ENCODE measurements at places on chromosomes 16 and 17.

DNA sequence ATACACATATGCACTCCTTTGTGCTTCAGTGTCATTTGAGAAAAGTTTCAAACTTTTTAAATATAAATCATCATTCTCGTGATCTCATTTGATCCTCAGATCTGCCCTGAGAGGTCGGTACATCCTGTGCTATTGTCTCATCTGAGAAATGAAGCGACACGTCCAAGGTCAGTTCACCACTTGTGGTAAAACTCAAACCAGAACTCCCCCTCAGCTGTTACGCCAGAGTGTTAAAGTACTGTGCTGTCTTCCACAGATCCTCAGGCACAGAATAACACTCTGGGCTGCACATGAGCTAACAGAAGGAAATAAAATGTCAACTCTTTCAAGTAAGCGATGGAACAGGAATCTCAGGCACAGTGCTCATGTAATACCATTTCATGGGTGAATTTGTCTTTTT, 31.4 kb downstream of the ANKFN1 start:
- DNase-seq: no peak

- DNase-seq: no peak
Observed at GRCh38 chr16:13992322-13992721, 72.4 kb downstream of the ERCC4 start.

DNA sequence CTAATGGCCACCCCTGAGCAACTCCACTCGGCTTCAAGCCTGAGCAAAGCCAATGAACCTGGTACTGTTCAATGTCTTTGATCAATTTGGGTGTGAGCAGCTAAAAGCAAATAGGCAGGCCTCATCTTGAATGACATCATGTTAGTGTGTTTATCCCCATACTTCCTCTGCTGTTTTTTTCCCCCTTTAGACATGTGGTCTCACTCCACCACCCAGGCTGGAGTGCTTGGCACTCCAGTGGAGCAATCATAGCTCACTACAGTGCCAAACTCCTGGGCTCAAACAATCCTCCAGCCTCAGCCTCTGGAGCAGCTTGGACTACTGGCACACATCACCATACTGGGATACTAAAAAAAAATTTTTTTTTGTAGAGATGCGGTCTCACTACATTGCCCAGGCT, 75.4 kb downstream of the ARHGAP17 start:
- DNase-seq: no peak

DNA sequence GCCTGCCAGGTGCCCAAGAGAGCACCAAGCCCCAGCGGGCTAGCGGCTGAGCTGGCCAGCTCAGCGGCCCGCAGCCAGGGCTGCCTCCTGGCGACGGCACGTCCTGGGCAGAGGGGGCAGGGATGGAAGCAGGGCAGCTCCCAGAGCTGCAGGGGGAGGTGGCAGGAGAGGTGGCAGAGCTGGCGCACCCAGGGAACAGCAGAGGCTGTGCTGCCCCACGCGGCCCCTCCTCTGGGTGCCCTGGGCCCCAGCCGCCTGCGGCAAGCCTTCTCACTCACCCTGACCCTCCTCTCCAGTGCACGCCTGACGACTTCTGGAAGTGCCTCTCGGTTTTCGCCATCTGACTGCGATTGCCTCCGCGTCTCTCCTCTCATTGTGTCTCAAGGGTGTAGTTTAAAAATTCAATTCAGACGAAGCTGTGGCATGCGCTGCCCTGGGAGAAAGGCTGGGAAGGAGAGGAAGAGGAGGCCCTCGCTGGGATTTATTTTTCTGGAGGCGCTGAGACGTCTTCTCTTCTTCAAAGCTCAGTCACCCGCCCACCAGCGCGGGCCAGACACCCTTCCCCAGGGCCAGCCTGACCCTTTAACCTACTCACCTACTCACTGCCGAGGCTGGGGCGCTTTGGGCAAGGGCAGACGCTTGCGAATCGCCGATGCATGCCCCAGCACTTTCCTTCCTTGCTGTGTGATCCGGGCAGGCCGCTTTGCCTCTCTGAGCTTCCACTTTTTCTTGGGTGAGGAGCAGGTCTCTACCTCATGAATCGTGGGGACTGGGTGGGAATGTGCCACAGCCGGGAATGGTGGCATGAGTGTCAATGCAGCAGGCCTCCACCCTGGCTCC, 24.9 kb downstream of the GSE1 start:
- DNase-seq: no peak

DNA sequence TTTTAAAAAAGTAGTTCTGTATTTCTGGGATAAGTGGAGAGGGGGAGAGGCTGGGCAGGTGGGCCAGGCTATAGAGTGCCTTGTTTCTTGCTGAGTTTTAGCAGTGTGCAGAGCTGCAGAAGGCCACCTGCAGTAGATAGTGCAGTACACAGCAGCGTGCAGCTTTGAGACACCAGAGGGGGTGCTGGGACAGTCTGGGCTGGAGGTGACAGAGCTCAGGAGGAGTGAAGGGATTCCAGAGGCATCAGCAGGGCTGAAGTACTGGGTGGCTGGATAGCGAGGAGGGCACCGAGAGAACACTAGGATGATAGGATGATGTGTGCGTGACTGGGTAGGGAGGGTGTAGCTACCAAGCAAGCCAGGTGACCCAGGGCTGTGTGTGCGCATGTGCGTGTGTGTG, 26.6 kb downstream of the LCMT1 start:
- no peak for DNase-seq

DNA sequence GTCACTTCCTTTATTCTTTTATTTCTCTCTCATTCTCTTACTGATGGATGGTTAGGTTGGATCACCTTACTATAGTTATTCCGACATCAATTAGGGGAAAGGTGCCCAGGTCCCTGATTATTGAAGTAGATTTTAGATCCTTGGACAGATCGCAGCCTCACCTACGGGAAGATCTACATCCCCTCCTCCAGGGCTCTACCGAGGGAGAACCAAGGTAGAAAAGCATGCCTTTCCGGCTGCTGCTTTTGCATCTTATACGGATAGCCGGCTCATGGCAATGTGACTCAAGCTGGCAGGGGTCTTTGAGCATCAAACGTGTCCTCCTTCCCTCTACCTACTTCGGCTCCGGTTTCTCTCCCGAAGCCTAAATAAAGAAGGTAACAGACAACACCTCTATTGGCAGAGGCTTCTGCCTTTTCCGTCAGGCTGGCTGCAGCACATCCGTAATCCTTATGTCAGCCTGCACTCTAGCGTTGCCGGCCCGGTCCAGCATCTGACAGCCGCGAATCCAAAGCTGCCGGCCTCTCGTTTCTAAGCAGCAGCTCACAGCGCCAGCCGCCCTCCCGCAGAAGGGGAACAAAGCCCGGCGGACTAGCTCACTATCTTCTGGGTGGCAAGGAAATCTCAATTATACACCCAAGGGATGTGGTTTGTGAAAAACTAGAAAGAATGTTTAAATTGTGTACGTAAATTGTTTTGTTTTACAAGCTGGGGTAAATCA, 46.9 kb downstream of the IRX6 start:
- DNase-seq: no peak

DNA sequence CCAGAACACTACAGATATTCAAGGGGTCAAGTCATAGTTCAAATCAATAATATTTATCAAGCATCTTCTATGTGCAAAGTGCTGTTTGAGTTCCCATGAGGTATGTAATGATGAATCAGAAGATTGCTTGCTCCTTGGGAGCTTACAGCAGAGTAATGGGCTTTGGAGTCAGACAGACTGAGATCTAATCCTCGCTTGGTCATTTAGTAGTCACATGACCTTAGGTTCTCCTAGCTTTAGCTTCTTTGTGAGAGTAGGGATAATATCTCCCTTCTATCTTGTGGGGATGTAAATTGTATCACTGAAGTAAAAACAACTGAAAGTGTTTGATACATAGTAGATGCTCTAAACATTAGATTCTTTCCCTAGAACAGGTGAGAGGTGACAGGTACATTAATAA, 30.1 kb downstream of the SNX11 start:
- DNase-seq: no peak

DNA sequence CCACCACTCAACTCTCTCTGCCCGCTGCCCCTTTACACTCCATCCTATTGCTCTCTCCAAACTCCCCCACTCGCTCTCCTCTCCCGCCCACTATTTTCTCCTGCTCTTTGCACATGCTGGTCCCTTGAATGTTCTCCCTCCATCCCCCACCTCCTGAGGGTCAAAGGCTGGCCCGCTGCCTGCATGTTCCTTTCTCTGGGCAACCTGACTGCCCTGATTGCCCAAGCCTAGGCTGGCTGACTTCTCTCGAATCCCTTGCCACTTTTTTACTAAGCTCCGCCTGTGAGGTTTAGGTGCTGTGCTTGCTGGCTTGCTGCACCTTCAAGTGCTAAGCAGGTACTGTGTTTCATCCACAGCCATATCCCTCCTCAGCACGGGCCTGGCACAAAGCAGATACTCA, 2.7 kb downstream of the EMC8 start:
- DNase-seq: no peak

- DNase-seq: no peak
Observed at GRCh38 chr17:63949576-63950250, 17.6 kb upstream of the CD79B start.

DNA sequence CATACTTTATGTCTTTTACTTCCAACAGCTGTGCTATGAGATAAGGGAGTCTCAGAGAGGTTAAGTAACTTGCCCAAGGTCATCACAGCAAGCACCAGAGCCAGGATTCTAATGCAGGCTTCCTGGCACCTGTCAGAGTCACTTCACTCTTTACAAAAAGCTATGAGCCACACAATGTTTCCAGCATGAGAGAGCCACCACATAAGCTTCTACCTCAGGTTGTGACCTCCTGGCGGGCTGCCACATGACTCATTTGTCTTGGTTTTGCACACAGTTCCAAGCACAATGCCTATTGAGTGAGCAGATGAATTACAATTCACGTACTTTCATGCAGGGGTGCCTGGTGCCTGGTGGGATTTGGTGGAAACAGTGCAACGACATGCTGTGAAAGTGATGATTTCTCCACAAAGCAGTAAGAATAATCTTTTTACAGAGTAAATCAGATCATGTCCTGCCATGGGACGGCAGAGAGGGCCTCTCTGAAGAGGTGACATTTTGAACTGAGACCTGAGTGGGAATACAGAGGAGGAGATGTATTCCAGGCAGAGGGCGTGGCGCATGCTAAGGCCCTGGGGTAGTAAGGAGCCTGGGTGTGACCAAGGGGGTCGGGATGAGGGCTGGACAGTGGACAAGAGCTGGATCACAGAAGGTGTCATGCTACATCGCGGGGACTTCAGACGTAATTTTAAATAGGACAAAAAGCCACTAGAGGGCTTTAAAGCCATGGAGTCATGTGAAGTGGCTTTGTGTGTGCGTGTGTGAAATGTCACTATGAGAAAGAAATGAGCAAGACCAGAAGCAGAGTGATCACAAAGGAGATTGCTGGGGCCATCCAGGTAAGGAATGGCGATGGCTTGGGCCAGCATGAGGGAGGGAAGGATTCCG, 53.4 kb downstream of the CACNG3 start:
- no peak for DNase-seq

GRCh38 chr17:34487626-34488025, 91.8 kb upstream of the TMEM132E start:
- DNase-seq: no peak

- no peak for DNase-seq
Observed at GRCh38 chr17:79207960-79208359, 133.3 kb downstream of the ENGASE start.

DNA sequence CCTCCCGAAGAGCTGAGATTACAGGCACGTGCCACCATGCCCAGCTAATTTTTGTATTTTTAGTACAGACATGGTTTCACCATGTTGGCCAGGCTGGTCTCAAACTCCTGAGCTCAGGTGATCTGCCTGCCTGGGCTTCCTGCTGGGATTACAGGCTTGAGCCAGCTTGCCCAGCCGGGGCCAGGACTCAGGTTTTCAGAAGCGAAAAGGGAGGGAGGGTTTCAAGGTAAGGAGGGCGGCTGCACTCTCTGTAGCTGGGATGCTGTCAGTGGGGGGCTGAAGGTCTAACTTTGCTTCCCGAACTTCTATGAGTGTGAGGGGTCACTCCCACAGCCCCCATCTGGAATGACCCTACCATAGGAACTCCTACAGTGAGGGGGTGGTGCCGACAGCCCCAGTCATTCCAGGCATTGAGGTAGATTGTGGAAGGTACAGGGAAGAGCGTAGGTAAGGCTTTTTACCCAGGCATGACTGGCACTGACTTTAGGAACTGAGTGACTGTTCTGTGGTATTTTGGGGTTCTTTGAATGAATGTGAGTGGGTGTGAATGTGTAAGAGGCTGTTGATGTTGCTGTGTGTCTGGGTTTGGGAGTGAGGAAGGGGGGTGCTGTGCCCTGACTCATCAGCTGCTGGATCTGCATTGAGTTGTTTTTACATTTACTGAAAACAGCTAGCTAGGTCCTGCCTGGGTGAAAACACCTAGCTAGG, 3.8 kb upstream of the C1QL1 start:
- DNase-seq: no peak

DNA sequence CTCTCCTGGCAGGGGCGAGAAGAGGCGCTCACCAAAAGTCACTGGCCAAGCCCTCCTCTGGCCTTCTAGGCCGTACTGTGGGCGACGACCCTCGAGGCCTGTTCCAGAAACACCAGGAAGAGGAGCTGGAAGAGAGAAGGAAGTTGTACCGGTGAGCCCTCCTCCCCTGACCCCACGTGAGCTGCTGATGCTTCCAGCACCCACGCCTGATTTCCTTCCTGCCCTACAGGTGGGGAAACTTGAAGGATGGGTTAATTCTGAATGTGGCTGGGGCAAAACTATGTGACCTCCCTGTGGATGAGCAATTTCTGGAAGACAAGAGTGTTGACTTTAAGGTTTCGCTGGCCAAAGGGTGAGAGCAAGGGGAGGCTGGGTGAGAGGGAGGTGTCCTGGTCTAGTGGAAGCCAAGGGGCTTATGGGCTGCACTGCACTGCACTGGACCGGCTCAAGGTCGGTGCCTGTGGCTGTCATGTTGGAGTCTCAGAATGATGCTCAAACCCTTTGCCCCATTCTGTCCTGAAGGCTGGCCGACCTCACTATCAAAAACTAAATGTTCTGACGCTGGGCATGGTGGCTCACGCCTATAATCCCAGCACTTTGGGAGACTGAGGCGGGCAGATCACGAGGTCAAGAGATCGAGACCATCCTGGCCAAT, 6.2 kb downstream of the C17orf100 start:
- DNase-seq: no peak

DNA sequence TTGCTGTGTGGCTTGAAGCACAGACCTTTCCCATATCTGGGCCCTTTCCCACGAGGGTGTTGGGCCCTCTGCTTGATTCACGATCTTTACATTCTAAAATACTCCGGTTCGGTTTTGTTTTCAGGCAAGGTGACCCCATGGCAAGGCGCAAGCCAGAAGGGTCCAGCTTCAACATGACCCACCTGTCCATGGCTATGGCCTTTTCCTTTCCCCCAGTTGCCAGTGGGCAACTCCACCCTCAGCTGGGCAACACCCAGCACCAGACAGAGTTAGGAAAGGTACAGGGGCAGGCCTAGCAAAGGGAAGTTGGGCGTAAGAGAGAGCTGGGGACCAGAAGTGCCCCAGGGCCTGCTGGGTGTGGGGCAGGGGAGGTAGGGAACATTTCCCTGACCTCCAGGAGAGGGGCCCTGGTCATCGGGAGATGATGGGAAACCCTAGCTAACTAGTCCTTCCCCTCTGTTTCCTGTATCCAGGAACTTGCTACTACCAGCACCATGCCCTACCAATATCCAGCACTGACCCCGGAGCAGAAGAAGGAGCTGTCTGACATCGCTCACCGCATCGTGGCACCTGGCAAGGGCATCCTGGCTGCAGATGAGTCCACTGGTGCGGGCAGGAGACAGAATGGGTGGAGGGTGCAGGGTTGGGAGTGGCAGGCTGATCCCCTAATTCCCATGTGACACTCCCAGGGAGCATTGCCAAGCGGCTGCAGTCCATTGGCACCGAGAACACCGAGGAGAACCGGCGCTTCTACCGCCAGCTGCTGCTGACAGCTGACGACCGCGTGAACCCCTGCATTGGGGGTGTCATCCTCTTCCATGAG, 1.4 kb downstream of the ALDOA start:
- DNase-seq: no peak

All from stimulated activated CD4-positive, alpha-beta T cell treated with anti-CD3 and anti-CD28 coated beads, Interleukin-1b, Interleukin-23, amount 100 ng/mL, for 1 hour (primary cell).